ENCODE measurements at places on chromosomes 4 and X. TPM values are rescaled to one million over a fixed set of nuclear protein-coding genes. Genes with fewer than 3 reads are reported as not detected.
A peak's percentile ranks its signal among the peaks of the same experiment; 100 is the strongest.

LRRC66 gene
- 0.32 TPM for total RNA-seq

GYPE gene
- 2.5 TPM for total RNA-seq

CAPN6 gene
- not detected for total RNA-seq

DNA sequence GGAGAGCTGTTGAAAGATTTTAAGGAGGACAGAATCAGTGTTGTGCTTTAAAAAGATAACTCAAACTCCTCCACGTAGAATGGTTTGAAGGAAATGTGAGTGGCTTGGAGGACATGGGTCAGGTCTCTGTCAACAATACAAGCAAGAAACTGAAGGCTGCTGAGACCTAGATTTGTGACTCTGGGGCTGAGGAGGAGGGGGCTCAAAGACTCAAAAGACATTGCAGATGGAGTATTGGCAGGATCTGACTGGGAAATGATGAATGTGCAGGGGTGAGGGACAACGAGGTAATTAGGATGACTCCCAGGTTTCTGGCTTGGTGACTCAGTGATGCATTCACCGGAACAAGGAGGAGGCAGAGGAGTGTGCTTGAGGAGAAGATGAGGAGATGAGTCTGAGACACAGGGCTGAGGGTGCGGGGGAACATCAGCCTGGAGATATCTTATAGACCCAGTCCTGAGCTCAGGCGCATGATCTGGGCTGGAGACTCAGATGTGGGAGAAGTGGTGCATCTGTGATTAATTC lies 3.3 kb upstream of the RPS4X start:
- peak; percentile 80 for DNase-seq

GRCh38 chr4:144645102-144645630 lies 790 bp upstream of the HHIP start:
- no peak for DNase-seq

- DNase-seq, result no peak
Observed at GRCh38 chr4:173717581-173717980, 187.6 kb upstream of the HAND2 start.

DNA sequence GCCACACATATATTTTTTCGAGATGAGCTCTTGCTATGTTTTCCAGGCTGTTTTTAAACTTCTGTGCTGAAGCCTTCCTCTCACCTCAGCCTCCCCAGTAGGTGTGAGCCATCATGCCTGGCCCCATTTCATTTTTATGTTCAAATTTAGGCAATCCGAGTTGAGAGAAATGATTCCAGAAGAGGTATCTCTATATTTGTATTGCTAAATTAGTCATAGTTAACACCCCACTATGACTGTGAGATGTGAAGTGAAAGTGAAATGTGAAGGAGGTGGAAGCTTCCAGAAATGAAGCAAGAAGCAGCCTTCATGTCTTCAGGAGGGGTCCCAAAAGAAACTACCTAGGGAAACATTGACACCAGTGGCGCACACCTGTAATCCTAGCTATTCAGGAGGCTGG lies 17.7 kb downstream of the APELA start:
- DNase-seq, result no peak

- peak; percentile 14 for DNase-seq
Observed at GRCh38 chr4:85994576-85994975, 365.3 kb downstream of the MAPK10 start.

DNA sequence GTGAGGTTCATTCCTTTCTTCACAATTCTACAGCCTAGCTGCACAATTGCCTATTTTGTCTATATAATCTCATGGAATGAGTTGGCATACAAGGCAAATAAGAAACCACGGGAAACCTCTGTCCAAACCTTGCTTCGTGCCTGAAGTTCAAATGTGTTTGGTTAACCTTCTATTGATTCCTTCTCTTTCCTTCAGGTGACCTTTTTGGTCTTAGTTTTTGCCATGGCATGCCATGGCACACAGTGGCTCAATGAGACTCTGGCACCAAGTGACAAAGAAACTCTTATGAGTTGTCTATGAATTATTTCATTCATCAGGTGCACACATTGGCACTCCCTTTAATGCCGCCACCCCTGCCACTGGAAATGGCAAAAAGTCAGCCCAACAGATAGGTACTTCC lies 101.8 kb downstream of the PPARGC1A start:
- no peak for DNase-seq

DNA sequence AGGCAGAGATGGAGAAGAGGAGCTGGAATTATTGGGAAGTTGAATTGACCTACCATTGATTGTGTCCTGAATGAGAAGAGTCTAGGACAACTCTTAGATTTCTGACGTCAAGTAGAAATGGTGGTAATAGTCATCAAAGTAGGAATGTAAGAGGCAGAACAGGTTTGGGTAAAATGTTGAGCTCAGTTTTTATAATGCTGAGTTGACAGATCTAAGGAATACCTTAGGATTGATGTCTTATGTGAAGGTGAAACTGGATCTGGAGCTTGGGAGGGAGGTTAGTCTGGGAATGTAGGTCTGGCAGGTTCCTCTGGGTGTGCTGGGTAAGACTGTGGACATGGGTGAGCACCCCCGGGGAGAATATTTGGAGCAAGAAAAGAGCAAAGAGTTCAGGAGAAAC lies 31.9 kb downstream of the JADE1 start:
- no peak for DNase-seq

SSX3 gene
- total RNA-seq, result not detected

SEPTIN6 gene
- total RNA-seq, result 23.8 TPM

DNA sequence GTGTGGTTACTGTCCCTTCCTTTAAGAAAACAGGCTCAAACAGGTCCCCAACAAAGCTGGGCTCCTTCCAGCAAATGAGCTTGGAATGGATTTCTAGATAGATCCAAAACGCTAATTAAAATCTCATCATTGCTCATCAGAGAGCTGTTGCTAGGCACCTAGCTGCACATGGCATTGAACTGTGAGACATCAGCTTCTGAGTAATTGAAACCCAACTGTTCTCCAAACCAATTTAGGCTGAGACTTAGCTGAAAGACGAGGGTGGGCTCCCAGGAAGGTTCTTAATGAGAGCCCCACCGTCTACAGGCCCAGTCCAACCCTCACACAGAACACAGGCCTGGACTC lies 59.1 kb downstream of the FAM184B start:
- DNase-seq, result no peak

NUDT11 gene
- total RNA-seq, result 12.4 TPM

DNA sequence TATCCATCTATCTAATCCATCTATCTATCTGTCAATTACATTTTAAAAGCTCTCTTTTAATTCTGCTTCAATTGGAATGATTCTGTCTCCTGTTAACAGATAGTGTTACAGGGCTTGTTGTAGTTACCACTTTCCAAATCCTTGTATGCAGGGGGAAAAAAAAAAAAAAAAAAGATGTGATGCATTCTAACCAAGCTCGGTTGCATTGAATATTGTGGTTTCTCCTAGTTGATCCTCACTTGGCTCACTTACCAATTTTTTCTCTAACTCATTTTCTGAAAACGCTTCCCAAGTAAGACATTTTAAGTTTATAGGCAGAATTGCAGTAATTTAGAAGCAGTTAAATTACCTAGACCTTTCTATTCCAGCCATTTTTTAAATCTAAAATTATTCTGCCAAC lies 327.9 kb upstream of the PITX2 start:
- DNase-seq, result no peak

GRCh38 chr4:76058302-76058701 lies 16.2 kb upstream of the ART3 start:
- DNase-seq, result no peak

DNA sequence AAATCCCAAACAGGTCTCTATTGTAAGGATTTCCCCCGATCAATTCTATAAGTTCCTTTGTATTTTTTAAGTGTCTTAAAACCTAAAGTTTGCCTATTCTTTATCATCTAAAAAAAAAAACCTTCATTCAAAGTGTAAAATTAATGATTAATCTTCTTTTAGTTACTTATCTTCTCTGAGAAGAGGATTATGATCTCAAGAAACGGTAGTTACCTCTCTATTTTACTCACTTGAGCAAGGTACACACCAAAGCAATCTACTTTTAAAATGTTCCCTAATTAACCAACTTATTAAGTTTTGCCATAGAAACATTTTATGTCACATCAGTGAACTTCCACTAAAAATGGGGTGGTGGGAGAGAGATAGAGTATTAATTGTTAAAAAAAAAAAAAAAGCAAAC lies 15.2 kb upstream of the GALNT7 start:
- no peak for DNase-seq

DNA sequence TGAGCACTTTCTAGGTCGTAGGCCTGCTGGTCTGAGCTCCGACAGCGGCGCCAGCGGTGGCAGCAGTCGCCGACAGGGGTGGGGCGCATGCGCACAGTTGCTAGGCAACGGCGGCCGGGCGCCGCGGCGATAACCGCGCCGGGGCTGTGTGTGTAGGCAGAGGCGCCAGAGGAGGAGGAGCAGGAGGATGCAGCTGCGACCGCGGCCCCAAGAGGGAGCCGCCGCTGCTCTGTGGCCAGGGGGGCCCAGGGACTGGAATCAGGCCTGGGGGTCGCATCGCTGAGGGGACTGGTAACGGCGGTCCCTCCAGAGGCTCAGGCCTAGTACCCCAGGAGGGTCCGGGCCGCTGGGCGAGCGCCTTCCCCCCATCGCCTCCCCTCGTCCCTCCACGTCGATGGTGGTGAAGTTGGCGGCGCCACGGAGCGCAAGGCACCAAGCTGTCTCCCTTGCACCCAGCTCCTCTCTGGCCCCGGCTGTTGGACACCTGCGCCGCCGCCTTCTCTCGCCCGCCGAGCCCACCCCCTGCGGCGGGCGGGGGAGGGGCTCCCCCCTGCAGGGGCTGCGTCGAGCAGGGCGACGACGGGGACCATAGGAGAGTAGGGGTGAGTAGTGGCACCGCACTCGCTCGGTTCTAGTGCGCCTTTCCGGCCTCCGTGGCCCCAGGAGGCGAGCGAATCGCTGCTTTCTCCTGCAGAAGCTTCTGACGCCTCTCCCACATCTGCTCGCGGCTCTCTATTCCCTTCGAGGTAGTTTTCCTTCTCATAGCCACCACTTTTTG lies 58.6 kb upstream of the ZC4H2 start:
- DNase-seq, result peak; percentile 91

PCDH10 gene
- not detected for total RNA-seq
